ENCODE measurements at places on chromosomes 7 and 10. TPM values are rescaled to one million over a fixed set of nuclear protein-coding genes. Genes with fewer than 3 reads are reported as not detected.

DNA sequence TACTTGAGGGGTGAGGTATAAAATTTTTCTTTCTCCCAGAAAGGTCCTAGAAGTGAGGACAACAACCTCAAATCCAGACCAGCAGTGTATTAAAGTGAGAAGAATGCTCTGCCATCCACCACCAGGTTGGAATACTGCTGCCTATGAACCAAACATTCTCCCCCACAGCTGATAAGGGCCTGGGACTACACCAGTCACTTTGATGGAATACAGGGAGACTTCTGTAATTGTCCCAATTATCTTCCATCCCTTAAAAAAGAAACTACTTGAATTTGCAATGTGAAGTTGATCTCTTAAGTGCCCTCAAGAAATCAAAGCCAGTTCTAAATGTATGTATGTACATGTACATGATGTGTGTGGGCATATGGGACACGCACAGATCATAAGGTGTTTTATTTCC, 3.0 kb downstream of the TBX20 start:
- DNase-seq: no peak

BHLHA15 gene
- total RNA-seq: not detected

DNA sequence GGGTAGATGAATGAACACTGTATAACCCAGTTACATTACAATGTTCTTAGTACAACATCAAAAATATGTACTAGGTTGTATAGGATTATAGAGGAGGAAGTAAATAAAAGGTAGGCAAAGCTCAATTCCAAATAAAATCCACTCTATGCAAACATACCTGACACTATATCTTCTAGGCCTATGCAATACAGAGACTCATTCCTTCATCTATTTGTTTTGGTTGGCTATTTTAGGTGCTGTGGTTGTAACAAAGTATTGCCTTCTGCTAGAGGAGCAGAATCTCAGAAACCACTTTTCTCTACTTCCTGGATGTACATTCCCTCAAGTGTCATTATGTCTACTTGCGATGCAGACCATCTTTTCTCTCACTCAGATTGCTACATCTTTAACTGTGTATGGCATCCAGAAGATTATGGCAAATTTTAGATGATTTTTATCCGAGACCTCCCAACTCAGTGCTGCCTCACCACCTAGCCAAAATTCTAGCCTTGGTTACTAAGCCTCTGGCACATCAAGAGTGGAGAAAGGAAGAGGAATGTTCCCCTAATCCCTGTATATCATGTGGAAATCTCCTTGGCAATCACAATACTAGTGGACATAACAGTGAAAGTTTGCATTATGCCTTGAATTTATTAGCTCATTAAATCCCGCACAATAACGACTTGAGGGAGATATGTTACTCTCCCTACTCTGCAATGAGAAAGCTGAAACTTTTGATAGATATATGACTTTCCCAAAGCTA, 5.5 kb upstream of the TFPI2 start:
- no peak for DNase-seq

DNA sequence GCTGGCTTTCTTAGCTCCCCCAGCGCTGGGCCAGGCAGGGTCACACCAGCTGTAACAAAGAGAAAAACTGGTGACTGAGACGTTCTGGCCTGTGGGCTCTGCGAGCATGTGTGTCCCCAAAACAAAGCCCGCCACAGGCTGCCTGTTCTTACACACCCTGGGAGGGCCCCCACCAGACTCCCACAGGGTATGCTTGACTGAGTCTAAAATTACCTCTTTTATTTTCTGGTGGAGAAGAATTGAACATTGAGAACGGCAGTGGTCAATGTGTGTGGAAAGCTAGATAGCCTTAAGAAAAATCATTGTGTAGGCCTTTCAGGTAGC, 808 bp downstream of the C10orf71 start:
- DNase-seq: no peak

- no peak for DNase-seq
These were observed 8.9 kb upstream of the ADAM12 start for GRCh38 chr10:126397156-126397555.

Data from Daoy (cell line).